ENCODE measurements at places on chromosomes 5 and 9. TPM values are rescaled to one million over a fixed set of nuclear protein-coding genes. Genes with fewer than 3 reads are reported as not detected.

The TSTD2 gene
- 13.9 TPM for total RNA-seq

The IL5 gene
- not detected for total RNA-seq

The IL3 gene
- total RNA-seq = not detected

The TRAF1 gene
- total RNA-seq = 3.0 TPM

The RICTOR gene
- 18.7 TPM for total RNA-seq

The MTAP gene
- total RNA-seq = 10.3 TPM

The ACOT12 gene
- not detected for total RNA-seq

The ROR2 gene
- total RNA-seq = 28.5 TPM

The SHOC1 gene
- total RNA-seq = not detected

DNA sequence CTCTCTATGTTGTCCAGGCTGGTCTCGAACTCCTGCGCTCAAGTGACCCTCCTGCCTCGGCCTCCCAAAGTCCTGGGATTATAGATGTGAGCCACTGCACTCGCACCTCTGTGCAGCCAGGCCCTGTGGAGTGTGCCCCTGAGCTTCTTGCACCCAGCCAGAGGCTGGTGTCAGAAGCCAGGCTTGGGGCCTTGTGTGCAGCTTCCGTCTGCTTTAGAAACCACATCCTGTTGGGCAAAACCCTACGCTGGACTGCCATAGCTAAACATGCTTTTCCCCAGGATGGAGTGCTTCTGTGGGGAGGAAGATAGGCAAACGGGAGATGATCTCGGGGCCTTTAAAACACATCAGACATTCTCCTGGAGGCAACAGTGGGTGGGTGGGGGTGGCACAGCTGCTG lies 40.1 kb downstream of the PRRT1B start:
- DNase-seq = no peak

GRCh38 chr9:32863291-32863690 lies 80.0 kb downstream of the TMEM215 start:
- no peak for DNase-seq

- DNase-seq = no peak
These were observed 17.4 kb downstream of the MAML1 start for GRCh38 chr5:179749857-179750508.

DNA sequence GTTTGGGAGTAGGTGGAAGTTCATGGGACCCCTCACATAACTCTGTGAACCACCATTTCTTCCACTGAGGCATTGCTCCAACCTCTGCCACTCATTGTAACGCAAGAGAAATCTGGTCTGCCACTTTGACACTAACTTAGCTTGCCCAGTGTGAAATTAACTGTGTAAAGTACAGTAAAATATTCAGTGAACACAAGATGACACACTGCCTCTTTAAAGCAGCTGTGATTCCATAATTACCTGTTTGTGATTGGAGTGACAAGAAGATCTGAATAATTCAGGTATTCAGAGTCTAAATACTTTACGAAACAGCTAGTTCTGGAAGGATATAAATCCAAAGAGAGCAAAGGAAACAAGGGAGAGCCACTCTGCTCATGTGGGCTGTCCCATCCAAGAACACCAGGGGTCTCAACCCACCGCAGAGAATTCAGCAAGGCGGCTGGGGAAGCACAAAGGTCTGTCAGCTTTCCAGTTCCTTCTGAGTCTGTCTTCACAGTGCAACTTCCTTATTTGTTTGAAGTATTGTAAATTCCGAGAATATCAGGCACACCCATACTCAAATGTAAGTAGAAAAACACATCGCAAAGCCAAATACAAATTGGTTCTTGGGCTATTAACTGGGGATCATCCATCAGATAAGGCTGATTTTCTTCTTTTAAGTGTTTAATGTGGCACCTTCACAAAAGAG lies 86.9 kb downstream of the GNAQ start:
- DNase-seq = no peak

- no peak for DNase-seq
These were observed 340.3 kb downstream of the KDM4C start for GRCh38 chr9:7097785-7098752.

- DNase-seq = no peak
These were observed 55.9 kb downstream of the NDUFAF2 start for GRCh38 chr5:61000887-61001286.

GRCh38 chr5:176891331-176891958 lies 7.7 kb downstream of the HK3 start:
- DNase-seq = no peak

DNA sequence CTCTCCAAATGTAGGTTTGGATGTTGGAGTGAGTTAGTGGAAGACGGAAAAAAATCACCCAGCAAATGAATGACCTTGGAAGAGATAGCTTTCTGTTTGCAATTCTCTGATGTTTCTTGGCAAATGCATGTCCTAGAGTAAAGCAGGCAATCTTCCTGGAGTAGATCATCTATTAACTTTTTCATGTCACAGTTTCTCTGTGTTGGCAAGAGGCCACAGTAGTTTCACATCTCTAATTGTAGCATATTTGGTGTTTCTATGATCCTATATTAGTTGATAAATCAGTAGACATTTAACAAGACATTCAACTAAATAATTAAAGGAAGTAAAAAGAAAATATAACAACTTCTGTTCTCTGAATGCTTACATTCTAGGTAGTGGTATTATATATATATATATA lies 138.2 kb upstream of the MINAR2 start:
- no peak for DNase-seq

GRCh38 chr5:79526493-79526892 lies 12.6 kb upstream of the HOMER1 start:
- DNase-seq = no peak

- no peak for DNase-seq
These were observed 88.3 kb downstream of the RAPGEF1 start for GRCh38 chr9:131651599-131651998.

DNA sequence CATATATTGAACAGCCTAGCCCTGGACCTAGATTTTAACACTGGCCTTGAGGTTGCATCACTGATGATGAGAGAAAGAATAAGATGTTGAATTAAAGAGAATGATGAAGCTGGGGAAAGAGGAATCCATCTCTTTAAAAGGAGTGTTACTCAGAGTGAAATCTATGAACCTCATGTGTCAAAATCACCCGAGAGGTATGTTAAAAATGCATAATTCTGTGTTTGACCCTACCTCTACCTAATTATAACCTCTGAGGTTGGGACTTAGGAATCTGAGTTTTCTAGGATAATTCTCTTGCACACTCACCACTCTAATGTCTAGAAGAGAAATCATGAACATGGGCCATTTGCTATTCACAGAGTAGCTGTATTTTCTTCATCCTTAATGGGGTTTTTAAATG lies 479.4 kb downstream of the ENC1 start:
- DNase-seq = no peak

DNA sequence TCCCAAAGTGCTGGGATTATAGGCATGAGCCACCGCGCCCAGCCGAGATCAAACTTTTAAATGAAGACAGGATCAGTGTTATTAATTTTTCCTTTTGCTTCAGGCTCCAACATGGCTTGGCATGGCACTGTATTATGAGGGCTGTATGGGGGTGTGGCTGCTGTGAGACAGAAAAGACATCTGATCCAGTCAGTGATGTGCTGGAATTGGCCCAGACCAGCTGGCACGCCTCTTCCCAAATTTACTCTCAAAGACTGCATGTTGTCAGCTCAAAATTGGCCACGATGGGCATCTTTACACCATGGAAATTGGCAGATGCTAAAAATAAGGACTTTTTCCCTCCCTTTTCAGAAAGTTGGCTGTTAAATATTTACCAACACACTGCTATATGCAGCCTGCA lies 12.1 kb upstream of the COL27A1 start:
- no peak for DNase-seq

GRCh38 chr5:119028575-119028974 lies 40.2 kb upstream of the DTWD2 start:
- DNase-seq = no peak

GRCh38 chr9:82117026-82117811 lies 128.6 kb downstream of the SPATA31D1 start:
- DNase-seq = no peak

DNA sequence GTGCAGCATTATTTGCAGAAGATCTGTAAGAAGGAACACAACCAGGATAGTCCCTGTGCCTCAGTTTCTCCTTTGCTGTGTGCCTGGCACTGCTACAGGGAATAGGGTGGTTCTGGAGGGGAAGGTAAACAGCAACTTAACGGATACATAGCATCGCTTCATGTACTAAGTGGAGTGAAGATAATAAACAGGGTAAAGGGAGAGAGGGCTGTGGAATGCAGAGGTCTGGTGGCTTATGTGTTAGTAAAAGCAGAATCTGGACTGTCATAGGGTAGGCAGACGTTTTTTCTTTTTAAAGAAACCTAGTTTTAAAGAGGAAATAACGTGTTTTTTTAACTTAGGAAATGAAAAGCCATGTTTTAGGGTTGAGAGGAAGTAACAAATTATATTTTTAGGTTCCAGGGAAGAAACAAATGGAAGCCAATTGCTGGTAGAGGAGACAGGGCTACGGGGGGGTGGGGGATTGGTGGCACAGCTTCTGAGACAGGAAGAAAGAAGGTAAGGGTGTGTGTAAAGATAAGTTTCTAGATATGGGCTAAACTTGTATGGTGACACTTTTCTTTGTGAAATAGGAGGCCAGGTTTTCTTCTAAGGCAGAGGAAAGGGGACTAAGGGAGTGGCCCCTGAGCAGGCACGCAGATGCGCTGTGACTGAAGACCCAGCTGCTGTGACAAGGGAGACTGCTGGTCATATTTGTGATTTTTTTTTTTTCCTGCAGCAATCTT lies 1.3 kb downstream of the GNG10 start:
- DNase-seq = no peak

DNA sequence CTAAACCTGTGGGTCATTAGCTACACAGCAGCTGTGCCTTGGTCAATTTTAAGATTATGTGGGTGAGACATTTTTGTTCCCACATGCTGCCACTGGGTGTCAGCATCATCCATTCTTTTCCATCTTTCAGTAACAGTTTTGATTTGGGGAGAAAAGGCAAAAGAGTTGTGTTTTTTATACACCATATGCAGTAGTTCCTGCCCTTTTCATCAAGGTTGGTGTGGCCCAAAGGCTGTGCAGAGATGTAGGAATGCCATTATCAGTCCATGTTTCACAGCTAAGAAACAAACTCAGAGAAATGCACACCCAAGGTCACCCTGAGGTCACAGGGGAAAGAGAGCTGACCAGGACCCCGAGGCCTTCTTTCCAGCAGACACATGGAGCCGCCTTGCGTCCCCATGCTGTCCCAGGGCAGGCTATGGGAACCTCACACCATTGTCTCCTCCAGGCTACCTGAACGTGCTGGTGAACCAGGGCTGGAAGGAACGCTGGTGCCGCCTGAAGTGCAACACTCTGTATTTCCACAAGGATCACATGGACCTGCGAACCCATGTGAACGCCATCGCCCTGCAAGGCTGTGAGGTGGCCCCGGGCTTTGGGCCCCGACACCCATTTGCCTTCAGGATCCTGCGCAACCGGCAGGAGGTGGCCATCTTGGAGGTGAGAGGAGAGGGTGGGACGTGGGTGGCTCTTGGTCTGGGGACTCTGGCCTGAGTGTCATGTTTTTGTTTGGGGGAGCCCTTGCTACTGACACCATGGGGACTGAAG lies 27.8 kb upstream of the GRPEL2 start:
- no peak for DNase-seq

DNA sequence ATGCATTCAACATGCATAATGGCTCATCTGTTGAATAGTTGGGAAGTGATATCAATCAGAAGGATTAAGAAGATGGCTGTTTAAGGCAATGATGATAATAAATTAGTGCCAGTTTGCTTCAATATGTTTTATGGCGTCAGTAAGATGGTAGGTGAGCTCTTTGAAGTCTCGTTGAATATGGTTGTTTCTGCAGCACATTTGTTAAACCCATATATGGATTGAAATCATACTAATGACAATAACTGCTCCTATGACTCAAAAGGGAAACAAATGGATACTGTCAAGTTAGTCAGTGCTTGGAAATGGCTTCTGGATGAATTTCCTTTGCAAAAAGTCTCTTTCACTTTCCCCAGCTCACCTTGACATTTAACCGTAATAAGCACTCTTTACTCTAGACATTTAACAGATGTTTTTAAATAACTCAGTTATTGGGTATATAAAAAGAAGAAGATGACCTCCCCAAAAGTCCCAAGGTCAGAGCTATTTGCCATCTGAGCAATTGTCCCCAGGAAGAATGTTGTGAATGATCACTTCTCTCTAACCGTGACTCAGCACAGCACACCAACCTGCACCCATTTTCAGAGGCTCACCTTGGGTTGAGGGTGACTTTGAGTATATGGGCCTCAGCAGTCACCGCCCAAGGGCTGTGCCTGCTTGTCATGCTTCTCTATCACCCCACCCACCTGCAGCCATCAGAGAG lies 133.4 kb downstream of the GRIA1 start:
- no peak for DNase-seq

DNA sequence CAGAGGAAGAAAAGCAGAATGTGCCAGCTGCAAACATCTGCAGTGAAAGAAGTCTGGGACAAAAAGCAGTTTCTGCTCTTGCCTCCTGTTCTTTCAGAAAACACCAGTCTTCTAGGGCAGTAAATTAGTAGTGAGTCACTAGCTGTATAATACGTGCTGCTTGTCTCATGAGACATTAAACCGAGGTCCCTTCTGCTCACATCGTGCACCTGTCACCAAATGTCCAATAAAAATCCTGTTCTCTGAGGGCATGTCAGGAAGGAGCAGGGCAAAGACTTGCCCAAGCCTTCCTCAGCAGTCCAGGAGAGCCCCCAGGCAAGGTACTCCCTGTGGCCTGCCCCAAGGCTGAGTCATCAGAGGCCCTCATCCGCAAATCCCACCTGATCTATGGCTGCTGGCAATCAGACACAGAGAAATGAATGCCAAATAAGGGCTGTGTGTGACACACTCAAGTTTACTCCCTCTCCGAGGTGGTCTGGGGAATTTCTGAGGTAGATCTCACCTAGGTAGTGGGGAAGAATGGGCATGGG lies 255.3 kb upstream of the SMARCA2 start:
- DNase-seq = no peak

- DNase-seq = no peak
These were observed 14.3 kb upstream of the CACFD1 start for GRCh38 chr9:133445293-133445969.

DNA sequence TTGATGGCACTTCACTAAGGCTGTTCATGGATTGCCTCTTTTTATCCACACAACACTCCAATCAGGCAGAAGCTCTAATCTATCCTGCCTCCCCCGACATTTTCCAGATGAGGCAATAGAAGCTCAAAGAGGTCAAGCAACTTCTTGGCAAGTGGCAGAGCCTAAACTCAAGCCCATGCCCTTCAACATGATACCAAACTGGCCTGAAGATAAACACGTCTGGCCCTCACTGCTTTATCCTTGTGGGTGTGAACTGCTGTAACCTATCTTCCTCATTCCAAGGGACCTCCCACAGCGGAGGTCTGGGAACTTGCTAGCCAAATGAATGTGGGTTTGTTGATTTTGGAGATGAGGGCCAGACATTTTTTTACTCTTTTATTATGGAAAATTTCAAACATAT lies 9.5 kb downstream of the SLC35A4 start:
- DNase-seq = no peak

DNA sequence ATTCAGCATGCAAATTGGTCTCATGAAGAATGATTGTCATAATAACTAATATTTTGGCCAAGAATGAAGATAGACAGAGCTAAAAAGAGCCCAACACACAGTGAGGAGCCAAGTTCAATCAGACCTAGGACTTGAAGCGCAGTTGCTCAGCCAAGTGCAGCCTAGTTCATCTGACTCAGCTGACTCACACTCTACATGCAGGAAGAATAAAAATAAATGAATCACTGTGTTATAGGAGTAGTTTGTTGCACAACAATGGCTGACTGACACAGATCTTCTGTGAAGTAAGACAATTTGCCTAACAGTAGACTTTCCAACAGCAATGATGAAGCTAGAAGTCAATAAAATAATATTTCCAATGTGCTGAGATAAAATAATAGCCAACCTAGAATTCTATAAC lies 261.5 kb downstream of the CEMIP2 start:
- no peak for DNase-seq
